Pulmonary artery endothelial cell (primary cell): ENCODE measurements at places on chromosomes 1 and 21.
A peak's percentile ranks its signal among the peaks of the same experiment; 100 is the strongest.

GRCh38 chr1:27992276-27992675 lies 32.5 kb downstream of the XKR8 start:
- peak; percentile 36 for DNase-seq

DNA sequence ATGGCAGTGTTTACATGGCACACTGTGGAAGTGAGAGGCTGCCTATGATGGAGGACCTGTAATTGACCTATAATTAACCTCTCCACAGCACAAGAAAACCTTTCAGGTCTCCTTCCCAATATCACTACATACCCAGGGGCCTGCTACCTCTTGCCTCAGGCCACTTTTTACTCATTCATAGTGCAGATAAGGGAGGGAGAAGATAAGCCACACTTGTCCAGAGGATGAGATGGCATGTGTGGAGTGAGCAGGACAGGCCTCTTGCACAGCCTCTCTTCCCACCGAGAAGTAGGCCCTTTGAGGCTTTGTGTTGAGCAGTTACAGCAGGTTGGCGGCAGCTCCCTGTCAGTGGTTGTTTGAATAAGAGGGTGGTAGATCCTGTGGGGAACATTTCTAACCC lies 31.1 kb upstream of the IKBKE start:
- DNase-seq = no peak

DNA sequence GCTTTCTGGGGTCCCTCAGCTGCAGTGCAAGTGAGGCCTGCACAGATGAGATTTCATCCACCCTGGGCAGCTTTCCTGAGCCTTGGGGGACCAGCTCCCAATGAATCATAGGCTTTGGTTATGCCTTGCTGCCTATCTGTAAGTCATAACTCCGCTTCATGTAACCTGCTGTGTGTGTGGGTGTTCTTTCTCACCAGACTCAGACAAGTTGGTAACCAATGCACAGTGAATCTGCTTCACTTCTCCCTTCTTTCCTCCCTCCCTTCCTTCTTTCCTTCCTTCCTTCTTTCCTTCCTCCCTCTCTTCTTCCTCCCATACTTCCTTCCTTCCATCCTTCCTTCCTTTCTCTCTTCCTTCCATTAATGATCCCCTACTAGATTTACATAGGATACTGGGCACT lies 34.4 kb upstream of the PSMB2 start:
- no peak for DNase-seq

GRCh38 chr21:45415188-45415942 lies 10.4 kb downstream of the COL18A1 start:
- DNase-seq = no peak

DNA sequence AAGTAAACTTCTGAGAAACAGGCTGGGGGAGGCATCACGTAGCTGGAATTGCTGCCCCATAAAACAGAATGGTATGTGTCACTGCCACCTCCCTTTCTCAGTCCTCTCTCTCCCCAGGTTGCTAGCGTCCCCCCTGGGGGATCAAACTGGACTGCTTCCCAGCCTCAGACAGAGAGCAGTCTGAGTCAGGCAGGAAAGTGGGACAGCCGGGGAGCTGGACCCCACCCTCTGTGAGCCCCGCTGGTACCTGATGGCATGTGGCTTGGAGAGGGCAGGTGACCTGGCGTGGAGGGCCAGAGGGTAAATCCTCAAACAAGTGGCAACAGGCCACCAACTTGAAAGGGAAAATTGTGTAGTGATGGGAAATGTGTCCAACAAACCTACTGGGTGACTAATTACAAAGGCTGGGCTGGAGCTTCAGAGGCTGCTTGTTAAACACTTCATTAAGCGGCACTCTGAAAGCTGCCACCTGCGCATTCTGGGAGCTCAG lies 1.0 kb upstream of the SFN start:
- no peak for DNase-seq

DNA sequence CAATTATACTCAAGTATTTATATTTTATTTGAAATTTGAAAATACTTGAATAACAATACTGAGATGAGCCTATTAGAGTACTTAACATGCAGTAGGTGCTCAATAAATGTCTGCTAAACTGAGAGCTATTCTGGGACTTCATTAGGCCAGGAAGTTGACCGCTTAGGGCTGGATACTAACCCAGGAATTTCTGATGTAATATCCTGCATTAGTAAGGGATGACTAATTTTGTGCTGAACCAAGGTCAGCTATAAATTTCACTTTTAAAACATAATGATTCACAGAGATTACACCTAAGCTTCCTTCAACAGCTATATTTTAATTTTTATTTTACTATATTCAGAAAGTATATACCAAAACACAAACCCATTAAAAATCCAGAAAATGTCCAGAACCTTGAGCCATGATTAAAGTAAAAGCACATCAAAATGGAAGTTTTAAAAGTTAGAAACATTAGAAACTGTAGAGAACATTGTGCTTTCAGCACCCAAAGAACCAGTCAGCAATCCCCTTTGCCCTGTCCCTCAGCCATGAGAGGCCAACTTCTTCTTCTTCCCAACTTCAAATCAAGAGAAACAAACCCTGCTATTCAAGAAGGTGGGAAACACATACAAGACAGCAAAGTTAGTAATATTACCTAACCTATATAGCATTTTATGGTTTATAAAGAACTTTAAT lies 35.4 kb downstream of the WNT2B start:
- DNase-seq = peak; percentile 68

DNA sequence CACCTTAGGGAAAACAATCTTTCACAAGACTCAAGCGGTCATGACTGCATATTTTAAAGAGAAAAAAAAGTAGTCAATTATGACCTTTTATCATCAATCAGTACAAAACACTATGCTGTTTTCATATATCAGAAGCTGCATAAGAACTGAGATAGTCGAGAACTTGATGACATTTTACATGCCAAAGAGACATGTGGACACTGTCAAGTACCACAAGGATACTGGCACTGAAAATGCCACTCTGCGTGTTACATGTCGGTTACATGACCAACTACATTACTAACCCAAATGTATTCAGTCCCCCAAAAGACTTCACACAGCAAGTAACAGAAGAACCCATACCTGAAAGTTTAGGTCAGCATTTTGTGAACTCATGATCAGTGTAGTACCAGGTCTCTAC lies 975.0 kb upstream of the ADGRL4 start:
- DNase-seq = no peak

DNA sequence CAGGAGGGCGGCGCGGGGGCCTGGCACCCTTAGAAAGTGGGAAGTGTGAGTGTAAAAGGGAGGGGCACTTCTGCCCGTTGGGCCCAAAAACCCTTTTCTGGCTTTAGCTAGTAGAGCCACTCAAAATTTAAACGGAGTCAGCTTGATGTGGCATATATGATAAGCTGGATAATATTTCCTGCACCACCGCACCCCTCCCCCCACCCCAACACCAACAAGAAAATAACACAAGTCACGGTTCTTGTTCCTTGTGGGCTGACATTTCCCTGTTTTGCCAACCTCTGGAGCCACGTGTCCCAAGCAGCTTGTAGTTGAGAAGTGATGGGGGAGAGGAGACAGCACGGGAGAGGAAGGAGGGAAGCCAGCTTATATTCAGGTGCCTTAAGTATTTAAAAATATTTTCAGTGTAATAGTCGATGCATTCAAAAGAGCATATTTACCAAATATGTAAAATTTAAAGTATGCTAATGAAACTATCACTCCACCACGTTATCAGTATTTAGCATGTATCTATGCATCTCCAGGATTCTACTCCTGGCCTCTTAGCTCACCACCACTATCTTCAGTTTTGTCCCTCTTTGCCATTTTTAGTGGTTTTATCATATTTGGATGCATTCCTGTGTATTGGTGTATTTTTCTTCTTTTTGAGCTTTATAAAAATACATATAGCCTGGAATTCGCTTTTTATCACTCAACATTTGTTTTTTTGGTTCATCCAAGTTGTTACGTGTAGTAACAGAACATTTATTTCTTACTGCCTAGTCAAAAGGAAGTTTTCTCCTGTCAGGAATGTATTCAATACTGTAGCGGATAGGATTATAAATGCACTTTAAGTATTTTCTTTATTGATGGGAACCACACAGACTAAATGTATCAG lies 773 bp upstream of the DDX59 start:
- peak; percentile 54 for DNase-seq

GRCh38 chr21:44010429-44010828 lies 1.7 kb upstream of the TRAPPC10 start:
- no peak for DNase-seq

DNA sequence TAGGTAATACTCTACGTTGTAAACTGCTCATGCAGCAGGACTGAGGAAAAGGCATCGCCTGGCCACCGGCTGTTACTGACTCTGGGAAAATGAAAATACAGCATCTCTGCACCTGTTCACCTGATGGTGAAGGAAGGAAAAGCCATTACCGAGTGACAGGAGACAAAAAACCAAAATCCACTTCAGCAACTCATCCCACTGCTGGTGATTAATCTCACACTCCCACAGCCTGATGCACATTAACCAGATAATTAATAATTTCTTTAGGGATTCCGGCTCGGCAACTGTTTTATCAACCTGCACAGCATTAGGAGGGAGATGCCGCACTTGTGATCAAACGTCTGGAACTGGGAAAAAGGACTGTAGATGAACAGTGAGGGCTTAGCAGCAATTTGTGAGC lies 183.9 kb upstream of the ESRRG start:
- no peak for DNase-seq

GRCh38 chr1:84156210-84156621 lies 12.1 kb downstream of the PRKACB start:
- DNase-seq = peak; percentile 53

GRCh38 chr1:181104042-181104789 lies 15.7 kb downstream of the IER5 start:
- no peak for DNase-seq

DNA sequence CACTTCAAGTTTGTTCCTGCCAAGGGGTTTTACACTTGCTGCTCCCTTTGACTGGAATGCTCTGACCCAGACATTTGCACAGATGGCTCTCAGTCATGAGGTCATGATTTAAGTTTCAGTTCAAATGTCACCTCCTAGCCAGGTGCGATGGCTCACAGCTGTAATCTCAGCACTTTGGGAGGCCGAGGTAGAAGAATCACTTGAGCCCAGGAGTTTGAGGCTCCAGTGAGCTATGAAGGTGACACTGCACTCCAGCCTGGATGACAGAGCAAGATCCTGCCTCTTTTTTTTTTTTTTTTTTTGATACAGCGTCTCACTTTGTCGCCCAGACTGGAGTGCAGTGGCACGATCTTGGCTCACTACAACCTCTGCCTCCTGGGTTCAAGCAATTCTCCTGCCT lies 4.5 kb upstream of the ZMYM4 start:
- DNase-seq = no peak

- no peak for DNase-seq
Observed at GRCh38 chr1:66981679-66982078, 56.9 kb downstream of the MIER1 start.

GRCh38 chr1:6967431-6968111 lies 182.3 kb downstream of the CAMTA1 start:
- DNase-seq = no peak

DNA sequence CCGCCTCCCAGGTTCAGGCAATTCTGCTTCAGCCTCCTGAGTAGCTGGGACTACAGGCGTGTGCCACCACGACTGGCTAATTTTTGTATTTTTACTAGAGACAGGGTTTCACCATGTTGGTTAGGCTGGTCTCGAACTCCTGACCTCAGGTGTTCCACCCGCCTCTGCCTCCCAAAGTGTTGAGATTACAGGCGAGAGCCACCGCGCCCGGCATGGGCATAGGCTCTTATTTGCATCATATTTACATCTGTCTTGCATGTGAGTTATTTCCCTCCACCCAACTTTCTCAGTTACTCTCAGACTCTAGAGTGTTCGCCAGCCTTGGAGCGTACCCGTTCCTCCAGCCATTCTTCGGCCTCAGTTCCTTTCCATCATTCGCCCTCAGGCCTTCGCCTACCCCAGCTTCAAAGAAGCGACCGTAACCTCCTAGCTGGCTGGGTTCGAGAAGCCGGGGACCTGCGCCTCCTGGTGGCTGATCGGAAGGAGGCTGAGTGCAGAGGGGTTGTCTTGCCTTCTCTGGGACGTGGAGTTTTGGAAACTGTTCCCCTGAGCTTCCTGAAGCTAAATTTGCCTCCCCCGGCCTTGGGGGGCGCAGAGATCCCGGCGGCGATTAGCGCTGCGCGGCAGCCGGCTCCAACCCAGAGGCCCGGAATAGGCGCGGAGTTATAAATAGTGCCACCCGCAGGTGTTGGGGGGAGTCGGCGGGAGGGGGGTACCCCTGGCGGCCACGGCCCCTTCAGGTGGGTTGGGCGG lies 3.6 kb upstream of the ZBTB7B start:
- DNase-seq = no peak

GRCh38 chr1:190957565-190957964 lies 479.9 kb upstream of the BRINP3 start:
- DNase-seq = no peak

DNA sequence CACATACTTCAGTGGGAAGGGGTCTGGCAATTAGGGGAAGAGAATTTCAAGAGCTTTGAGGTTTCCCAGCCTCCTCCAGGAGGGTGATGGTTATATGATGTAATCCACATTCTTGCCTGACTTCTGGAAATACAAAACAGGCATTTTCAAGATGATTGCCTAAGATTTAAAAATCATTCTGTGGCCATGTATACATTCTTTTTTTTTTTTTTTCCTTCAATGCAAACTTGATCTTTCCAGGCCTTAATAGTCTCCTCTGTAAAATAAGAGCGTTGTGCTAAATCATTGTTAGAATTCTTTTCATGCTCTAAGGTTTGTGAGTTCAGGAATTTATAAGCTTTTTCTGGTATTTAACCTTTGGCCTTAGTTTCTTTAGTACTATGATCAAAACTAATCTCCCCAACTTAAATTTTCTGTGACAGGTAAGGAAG lies 192.3 kb upstream of the HMCN1 start:
- DNase-seq = no peak

- DNase-seq = no peak
Observed at GRCh38 chr1:44719318-44719717, 11.7 kb downstream of the RNU5D-1 start.

DNA sequence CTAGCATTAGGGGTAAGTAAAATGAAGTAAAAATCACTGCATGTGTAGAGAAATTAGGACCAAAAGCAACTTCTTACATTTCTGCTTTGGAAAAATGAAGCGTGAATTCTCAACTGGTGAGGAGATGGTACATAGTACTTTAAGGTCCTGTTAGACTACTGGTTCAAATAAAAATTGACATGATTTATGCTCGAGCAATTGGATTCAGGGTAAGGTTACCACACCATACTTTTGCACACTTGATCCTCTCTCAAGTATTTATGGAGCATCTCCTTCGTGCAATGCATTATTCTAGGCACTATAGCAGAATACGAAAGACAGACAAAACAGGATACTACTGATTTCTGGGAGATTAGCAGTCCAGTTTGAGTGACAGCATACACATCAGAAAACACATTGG lies 66.2 kb downstream of the BRINP2 start:
- no peak for DNase-seq

DNA sequence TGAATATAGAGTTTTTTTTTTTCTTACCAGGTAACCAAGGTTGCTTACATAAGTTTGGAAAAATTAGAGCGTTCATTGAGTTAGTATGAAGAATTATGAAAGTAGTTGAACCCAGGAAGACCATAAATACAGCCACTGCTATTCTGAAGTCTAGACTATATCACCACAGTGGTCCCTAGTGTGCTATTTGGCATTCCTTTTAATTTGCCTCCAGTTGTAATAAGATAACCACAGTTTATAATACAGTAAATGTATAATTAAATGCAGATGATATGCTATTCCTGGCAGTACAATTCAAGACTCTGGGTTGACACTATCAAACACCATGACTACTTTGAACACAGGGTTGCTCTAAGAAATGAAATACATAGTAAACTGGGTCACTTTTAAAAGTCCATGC lies 270.5 kb downstream of the BRINP2 start:
- DNase-seq = no peak
